ENCODE measurements at places on chromosomes 3 and 15.
A peak's percentile ranks its signal among the peaks of the same experiment; 100 is the strongest.

DNA sequence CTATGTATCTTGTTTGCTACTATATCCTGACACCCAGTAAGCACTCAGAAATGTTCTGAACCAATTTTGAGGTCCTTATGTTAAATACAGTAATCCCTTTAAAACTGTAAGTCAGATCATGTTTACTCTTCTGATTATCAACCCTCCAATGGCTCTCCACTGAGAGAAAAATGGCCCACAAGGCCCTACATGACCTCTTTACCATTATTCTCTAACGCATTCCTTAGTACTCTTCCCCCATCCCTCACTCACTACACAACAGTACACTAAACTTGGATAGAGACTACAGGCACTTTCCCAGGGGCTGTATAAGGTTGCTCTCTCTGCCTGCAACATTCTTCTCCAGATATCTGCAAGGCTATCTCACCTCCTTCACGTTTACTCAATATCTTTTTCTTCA lies 1.9 kb downstream of the TOPBP1 start:
- no peak for DNase-seq

GRCh38 chr3:15174953-15175352 lies 31.1 kb upstream of the CAPN7 start:
- DNase-seq = no peak

- DNase-seq = no peak
Observed at GRCh38 chr3:107675233-107675900, 152.6 kb downstream of the BBX start.

GRCh38 chr3:106438887-106439286 lies 570.1 kb upstream of the CBLB start:
- no peak for DNase-seq

DNA sequence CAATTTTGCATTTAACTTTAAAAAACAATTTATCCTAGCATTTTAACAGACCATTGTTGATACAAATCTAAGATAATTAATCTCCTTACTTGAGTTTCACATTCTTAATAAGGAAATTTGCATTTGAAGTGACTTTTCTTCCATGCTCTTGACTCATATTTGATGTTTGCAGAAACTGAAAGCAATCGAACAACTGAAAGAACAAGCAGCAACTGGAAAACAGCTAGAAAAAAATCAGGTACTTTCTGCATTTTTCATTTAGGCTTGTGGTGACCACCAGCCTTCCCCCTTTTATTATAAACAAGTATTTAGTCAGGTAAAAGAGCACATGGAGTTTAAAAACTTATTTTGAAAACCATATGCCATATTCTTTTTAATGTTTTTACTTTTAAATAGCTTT lies 20.1 kb upstream of the SELENOT start:
- no peak for DNase-seq

GRCh38 chr15:72271221-72271620 lies 1.1 kb downstream of the PARP6 start:
- no peak for DNase-seq

DNA sequence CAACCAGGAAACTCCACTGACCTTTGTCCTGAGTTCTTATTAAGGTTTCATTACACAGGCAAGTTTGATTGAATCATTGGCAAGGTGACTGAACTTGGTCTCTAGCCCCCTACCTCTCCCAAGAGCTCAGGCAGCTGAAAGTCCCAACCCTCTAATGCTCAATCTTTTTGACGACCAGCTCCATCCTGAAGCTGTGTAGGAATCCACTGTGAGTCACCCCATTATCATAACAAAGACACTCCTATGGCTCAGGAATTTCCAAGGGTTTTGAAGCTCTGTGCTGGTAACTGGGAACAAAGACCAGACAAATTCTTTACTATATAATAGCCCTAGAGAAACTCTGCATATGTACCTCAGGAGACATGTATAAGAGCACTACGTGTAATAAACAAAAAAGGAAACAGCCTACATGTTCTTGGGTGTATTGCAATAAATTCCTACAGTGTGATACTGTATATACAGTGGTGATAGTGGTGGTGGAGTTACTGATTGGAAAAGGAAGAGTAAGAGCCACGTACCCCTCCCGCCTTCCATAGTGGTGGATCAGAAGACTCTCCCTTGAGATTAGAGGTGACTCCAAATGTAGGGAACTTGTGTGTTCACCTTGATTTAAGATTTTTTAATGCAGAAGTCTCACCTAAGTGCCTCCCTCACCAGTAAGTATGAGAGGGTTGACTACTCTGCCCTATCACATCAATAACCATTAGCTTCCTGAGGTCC lies 116.6 kb downstream of the ST8SIA2 start:
- DNase-seq = peak; percentile 60

GRCh38 chr15:58587486-58587885 lies 155.7 kb downstream of the LIPC start:
- DNase-seq = peak; percentile 9

DNA sequence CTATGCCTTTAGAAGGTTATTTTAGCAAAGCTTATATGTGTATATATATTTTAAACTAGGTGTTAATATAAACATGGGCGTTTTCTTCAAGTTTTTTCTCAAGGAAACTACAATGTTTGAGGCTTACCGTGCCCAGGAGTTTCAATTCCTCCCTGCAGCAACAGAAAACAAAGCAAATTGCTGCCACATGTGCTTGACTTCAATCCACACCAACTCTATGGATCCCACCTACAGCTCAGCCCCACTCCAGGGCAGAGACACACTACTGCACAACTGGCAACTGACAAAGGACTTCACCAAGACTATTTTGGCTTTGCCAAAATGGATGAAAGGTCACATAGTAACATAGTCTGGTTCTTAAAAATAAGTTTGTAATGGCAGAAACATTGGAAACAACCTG lies 346.6 kb downstream of the ERC2 start:
- DNase-seq = no peak

DNA sequence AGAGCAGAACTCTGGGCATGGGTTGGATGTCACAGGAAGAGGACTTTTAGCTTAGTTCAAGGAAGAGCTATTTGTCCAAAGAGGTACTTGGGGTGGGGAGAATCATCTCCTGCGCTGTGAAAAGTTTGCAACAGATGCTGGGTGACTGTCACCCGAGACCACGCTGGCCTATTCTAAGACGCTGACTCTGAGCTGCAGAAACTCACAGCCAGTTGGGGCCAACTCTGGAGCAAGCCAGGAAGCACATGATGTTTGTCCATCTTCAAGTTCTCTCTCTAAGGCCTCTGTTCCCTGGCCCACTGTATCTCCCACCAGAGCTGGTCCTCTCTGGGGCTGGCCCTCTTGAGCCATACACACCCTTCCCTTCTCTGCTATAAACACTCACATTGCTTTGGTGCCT lies 17.9 kb upstream of the CDCP1 start:
- no peak for DNase-seq

DNA sequence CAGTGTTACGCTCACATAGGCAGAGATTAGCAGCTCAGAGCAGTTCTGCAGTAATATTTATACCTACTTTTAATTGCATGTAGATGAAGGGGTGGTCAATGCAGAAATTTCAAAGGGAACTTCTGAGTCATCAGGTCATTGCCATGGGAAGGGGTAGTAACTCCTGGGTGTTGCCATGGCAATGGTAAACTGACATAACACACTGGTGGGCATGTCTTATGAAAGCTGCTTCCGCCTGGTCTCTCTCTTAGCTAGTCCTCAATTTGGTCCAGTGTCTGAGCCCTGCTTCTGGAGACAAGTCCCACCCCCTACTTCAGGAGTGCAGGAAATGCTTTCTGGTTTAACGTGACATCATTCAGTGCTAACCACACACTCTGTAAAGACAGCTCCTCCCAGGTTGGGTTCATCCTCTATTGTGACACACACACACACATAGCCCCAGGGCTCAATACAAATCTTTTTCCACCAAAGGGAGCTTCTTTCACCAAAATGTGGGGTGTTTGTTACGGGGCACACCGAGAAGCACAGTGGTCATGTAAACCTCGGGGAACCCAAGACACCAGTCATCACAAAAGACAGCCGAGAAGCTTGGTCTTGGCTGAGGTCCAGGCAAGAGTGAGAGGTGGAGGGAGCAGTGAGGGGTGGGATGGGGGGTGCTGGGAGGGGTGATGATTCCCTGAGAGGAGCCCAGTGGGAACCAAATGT lies 74.5 kb downstream of the TLE3 start:
- peak; percentile 95 for DNase-seq

GRCh38 chr3:124628863-124629262 lies 101.4 kb upstream of the UMPS start:
- no peak for DNase-seq

- DNase-seq = peak; percentile 90
Observed at GRCh38 chr15:37425541-37425940, 325.2 kb upstream of the MEIS2 start.

DNA sequence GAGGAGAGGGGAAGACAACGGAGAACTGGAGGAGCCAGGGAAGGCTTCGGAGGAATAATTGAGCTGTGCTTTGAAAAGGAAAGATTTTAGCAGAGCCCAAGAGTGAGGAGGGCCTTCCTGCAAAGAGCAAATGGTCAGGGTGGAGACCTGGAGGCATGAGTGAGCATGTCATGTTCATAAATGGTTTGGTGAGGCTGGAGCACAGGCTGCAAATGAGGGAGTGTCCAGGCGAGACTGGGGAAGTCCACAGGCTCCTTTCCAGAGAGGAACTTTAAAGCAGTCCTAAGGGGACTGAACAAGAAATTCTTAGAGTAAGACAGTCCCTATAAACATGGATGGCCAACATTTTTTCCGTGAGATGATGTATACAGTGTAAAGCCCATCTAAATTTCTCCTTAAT lies 108.8 kb downstream of the THSD4 start:
- no peak for DNase-seq

- no peak for DNase-seq
Observed at GRCh38 chr3:23246651-23247050, 43.5 kb downstream of the UBE2E2 start.

- no peak for DNase-seq
Observed at GRCh38 chr3:182911782-182912111, 68.6 kb downstream of the DCUN1D1 start.

- no peak for DNase-seq
Observed at GRCh38 chr15:97210277-97210676, 750.2 kb upstream of the ARRDC4 start.

GRCh38 chr3:426072-426471 lies 229.5 kb downstream of the CHL1 start:
- DNase-seq = no peak

DNA sequence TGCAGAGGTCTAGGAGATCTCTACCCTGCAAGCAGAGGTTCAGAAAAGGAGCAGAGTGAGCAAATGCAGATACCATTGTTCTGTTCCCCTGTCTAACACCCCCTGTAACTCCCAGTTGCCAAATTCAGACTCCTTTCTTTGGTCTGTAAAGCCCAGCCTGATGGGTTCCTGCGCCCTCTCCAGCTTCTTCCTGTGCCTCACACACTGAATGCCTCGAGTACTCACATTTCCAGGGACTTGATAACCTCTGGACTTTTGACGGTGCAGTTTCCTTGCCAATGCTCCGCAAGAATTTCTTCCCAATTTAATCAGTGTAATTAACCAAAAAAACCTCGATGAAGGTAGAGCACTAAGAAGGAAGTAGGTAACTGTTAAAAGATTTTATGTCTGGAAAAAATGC lies 19.3 kb downstream of the PDE8A start:
- DNase-seq = no peak

GRCh38 chr15:93244696-93245660 lies 156.0 kb upstream of the RGMA start:
- no peak for DNase-seq

DNA sequence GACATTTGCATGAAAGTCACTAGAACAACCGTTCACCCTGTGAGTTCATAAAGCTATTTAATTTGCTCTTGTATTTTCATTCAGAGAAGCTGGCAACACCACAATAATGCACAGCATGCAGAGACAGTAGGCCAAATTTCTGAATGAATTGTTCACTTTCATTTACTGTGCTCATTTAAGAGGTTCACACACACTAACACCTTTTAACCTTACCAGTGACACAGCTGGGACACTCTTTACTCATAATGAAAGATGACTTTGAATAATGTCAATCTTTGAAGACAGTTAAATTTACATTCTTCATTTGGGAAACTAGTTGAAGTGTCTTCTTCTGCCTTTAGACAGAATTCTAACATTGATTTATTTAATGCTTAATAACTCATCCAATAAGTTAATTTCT lies 95.7 kb downstream of the ROBO1 start:
- DNase-seq = no peak

- peak; percentile 63 for DNase-seq
Observed at GRCh38 chr3:58965865-58966264, 84.0 kb downstream of the CFAP20DC start.

All from fibroblast of skin of right biceps (primary cell).